ENCODE measurements at places on chromosomes 16 and 17.

- no peak for DNase-seq
Measured at GRCh38 chr17:21124086-21124485, 2.7 kb upstream of the DHRS7B start.

GRCh38 chr17:10149573-10150399 lies 48.6 kb downstream of the GAS7 start:
- no peak for DNase-seq

- DNase-seq = no peak
Measured at GRCh38 chr16:87924041-87924810, 12.1 kb downstream of the CA5A start.

DNA sequence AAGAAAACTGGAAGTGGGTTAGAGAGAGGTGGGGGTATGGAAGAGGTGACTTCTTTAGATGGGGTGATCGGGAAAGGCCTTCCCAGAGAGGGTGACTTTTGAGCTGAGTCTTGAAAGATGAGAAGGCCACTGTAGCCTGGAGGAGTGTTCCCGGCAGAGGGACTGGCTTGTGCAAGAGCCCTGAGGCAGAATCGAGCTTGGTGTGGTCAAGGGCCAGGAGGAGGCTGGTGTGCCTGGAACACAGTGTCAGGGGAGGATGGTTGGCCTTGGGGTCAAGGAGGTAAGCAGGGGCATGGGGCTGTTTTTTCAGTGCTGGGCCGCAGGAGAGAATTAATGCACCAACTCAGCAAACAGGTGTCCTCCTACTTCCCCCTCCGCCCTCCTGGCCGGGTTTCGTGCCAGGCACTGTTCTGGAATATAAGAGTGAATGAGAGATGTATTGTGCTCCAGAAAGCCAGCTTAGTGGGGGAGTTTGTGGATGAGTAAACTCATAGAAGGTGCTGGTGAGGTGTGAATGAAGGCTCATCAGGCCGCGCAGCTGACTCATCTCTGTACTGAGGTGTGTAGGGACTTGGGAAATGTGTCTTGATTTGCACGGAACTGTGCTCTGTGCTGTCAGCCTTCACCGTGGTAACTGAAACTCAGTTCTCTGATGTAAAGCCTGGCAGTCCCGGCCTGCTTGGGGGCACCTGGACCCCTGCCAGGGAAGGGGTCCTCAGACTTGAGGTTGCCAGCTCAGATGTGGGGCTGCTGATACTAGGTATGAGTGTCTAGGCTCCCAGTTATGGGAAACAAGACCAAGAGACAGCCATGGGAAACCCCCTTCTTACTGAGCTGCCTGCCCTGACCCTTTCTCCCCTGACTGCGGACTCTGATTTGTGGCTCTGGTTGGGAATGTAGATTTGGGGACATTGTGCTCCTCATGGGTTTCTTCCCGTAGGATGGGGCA lies 15.3 kb downstream of the KSR1 start:
- peak; percentile 92 for DNase-seq

GRCh38 chr16:23843143-23843542 lies 7.4 kb downstream of the PRKCB start:
- no peak for DNase-seq

- DNase-seq = no peak
Measured at GRCh38 chr17:12287953-12288352, 267.3 kb downstream of the MAP2K4 start.

DNA sequence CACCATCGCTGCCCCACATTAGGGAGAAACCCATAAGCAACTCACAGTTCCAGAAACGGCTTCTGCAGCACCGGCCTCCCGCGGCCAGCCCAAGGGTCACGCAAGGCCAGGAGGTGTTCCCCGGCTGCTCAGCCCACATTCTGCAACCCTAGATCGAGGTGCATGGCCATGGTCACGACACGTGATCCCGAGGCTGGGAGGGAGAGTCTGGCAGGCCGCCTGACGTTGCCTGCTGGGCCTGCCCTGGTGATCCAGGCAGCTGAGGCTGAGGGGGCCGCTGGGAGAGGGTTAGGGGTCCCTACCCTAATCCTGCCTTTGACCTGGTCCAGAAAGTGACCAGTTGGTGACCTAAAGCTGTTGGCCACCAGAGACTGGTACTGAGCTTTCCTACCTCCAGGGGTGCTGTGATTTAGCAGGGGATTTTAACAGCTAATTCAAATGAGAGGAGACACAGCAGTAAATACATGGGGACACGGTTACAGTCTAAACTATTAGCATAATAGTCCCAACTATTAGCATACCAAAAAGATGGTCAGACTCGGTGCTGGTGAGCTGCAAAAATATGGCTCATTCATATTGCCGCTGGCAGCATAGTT lies 97.4 kb upstream of the CIBAR2 start:
- DNase-seq = no peak

GRCh38 chr16:81437865-81438264 lies 6.7 kb upstream of the CMIP start:
- DNase-seq = no peak

DNA sequence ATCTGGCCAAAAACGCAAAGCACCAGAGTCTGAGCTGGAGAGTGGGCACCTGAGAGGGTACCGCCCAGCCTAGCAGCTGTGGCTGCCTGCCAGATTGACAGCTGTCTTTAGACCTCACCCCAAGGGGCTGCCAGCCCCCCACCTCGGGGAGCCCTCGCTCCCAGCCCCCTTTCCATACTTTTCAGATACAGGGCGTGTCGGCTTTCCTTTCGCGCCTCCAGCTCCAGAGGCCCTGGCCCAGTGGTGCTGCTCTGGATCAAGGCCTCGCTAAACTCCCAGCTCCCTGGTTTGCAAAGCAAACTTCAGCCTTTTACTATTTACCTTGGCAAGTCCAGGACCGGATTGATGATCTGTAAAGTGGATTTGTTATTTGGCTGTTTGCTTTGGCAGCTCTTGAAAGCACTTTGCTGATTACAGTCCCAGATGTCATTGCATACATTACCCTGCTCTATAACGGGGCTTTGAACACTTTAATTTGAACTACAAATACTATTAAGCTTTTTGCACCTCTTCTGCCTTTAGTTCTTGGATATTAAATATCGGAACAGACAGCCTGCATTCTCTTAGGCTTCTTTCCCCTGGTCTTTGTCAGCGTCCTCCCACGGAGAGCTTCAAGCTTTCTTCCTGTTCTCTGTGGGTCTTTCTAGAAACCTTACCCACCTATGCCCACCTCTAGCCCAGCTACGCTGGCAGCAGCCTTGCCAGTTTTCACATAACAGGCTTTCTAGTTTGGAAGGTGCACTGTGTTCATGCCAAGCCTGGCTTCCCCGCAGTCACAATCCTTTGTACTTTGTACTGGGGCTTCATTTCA lies 63.6 kb upstream of the TBX2 start:
- no peak for DNase-seq

GRCh38 chr17:973053-973452 lies 6.5 kb downstream of the NXN start:
- no peak for DNase-seq

GRCh38 chr17:72654706-72655105 lies 437.8 kb downstream of the SLC39A11 start:
- no peak for DNase-seq

DNA sequence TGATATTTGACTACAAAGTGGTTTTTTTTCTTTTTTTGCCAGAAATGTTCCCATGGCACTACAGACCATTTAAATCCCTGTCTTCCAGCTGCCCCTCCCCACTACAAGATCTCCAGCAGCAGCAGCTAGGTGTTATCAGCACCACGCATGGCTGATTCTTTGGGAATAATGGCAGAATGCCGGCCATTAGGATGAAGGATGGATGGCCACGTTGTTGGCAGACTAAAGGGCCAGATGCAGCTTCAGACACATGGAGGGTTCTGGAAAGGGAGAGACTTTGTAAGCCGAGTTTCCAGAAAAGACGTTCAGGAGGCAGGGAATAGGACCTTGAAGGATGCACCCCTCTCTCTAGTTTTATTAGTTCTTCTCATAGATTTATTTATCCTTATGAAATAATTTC lies 10.3 kb upstream of the MED9 start:
- DNase-seq = no peak

GRCh38 chr16:48609652-48610029 lies 339 bp downstream of the N4BP1 start:
- peak; percentile 70 for DNase-seq

DNA sequence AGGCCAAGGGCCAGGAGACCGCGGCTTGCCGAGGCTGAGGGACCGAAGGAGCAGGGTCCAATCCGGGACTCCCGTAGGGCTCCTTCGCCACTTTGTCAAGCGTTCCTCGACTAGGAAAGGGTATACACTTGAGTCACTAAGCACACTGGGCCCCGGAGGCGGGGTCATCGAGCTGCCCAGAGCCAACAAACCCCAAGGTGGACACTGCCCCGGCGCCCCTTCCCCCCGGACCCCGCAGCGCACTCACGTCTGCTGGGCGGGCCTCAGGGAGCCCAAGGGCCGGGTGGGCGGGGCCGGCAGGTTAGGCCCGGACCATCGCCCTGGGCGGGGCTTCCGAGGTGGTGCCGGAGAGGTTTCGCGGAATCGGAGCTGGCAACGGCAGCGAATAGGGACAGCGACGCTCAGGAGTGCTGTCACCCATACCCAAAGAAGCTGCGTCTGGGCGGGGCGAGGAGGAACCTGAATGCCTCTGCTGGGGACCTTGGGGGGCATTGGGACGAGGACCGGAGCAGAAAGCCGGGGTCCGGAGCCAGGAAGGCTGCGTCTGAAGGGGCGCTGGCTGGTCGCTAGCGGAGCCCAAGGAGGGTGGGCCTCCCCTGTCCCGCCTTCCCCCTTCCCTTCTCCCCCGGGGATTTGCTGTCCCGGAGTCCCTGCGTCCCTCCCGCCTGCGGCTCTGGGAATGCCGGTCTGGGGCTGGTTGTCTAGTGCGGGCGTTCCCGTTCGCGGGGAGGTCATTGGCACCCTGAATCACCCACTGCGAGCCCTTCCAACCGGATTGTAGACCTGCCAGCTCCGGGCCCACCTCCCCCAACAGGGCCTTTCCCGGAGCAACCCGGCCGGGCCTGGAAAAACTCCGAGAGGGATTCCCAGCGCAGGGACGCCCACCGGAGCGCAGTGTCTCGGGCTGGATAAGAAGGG lies 118.2 kb upstream of the SMURF2 start:
- peak; percentile 86 for DNase-seq

- DNase-seq = peak; percentile 83
Measured at GRCh38 chr16:67936880-67937605, 393 bp upstream of the PSMB10 start.

DNA sequence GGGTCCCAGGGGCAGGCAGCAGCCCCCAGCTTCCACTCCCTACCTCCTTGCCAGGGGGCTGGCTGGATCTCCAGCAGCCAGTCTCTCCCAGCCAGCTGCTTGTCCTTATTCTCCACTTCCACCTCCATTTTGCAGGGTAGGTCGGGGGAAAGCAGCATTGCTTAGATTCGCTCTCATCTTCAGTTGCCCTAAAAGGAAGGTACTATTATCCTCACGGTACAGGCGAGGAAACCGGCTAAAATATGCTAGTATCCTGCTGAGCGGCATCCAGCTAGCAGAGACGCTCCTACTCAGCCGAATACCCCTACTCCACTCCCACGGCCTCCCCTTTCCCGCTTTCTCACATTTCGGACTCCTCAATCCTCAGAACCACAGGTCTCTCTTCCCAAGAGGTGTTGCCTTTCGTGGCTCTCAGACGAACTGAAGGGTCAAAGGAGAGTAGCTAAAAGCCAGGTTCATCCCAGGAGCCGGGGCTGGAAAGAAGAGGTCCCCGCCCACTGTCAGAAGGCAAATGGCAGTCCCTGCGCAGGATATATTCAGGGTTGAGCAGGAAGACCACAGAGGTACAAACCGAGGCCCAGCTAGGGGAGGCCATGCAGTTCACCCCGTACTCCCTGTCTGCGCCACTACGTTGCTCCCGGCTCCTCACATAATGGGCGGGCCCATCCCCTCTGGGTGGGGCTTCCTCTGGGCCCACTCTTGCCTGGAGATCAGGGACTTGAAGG lies 1.7 kb upstream of the RAB11FIP4 start:
- no peak for DNase-seq

GRCh38 chr16:87490096-87490798 lies 2.6 kb downstream of the ZCCHC14 start:
- DNase-seq = peak; percentile 15

GRCh38 chr17:64320613-64321553 lies 57.8 kb upstream of the TEX2 start:
- DNase-seq = peak; percentile 63

DNA sequence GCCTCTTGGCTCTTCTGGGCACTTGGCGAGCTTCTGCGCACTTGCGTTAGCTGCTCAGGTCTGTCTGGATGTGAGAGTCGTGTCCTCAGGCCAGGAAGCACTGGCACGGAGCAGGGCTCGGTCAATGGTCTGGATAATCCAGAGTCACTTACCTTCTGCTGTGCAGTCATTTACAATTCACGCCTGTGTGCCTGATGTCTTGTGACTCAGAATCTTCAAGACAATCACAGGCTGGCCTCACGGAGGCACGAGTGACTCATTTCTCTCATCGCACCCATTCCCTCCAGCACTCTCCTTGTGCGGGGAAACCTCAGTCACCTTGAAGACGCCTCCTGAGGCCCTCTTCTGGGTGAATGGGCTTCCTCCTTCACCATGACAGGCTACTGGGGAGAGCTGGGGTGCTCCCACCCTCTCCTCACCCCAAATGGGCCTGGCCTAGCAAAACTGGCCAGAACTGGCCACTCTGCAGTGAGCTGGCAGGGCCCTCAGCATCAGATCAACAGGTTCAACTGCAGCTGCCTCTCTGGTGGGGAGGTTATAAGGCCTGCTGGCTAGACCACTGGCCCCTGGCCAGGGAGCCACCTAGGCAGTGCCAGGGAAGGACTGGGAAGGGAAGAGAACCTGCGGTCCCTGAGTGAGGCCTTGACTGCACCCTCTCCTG lies 1.9 kb upstream of the CAPN15 start:
- peak; percentile 87 for DNase-seq

DNA sequence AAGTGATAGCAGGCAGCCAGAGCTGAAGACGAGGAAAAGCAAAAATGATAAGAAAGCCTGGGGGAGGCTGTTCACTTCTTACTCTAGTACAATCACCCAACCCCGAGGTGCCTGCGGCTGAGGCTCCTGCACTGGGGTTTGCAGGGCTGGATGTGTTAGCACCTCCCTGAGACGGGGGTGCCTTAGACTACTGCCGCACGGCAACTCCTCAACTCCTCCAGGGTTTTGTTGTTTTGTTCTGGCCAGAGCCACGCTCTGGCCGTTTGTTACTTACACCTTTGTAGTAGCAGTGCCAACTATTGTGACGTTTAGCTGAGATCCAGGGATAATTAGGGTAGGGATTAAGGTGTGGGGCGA lies 51.5 kb downstream of the LDHD start:
- DNase-seq = peak; percentile 36

- DNase-seq = peak; percentile 73
Measured at GRCh38 chr17:38663125-38663751, 11.5 kb downstream of the EPOP start.

- DNase-seq = no peak
Measured at GRCh38 chr17:10337976-10338375, 34.8 kb downstream of the MYH13 start.

- peak; percentile 98 for DNase-seq
Measured at GRCh38 chr17:80892019-80892855, 99.4 kb upstream of the CHMP6 start.

- no peak for DNase-seq
Measured at GRCh38 chr17:15649861-15650421, 30.4 kb upstream of the FBXW10B start.
